ENCODE measurements at places on chromosomes 1 and 21.

DNA sequence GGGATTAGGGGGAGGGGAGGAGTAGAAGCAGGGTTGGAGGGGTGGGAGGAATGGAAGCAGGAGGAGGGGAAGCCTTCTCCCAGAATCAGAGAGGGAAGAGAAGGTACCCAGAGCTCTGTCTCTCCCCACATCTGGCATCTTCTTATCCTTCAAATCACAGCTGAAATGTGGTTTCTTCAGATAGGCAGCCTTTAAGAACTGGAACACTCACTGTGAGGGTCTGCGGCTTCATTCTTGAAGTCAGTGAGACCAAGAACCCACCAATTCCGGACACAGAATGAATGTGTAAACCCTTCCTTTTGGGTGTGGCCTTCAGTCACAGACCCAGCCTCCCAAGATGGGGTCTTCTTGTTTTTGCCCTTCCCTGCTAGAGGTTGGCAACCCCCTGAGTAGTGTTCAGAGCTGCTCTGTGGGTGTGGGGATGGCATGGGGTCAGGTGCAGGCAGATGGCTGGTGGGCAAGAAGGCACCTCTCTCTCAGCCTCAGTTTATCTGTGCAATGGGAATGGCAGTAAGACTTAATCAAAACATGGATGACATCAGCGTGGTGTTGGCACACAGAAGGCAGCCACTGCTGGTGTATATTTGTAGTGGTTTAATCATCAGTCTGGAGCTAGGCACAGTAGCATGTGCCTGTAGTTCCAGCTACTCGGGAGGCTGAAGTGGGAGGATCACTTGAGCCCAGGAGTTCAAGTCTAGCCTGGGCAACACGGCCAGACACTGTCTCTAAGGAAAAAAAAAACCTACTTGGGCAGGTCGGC is 7.2 kb downstream of the FAAH start:
- no peak for DNase-seq

GRCh38 chr1:22878626-22879025 is 94.0 kb downstream of the LACTBL1 start:
- no peak for DNase-seq

DNA sequence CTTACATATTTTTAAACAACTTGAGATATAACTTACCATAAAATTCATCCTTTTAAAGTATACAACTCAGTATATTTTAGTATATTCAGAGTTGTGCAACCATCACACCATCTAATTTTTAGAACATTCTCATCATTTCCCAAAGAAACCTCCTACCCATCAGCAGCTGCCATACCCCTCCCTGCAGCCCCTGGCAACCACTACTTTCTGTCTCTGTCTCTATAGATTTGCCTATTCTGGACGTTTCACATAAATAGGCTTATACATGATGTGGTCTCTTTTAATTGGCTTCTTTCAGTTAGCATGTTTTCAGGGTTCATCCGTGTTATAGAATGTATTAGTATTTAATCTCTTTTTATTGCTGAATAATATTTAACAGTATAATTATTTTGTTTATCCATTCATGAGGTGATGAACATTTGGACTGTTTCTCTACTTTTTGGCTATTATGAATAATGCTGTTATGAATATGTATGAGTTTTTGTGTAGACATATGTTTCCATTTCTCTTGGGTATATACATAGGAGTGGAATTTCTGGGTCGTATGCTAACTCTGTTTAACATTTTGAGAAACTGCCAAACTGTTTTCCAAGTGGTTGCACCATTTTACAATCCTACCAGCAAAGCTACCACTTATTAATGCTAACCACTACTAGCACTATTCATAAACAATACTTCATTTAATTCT is 29.5 kb downstream of the WDR26 start:
- DNase-seq = no peak

GRCh38 chr1:89697383-89697782 is 64.5 kb downstream of the LRRC8C start:
- DNase-seq = no peak

DNA sequence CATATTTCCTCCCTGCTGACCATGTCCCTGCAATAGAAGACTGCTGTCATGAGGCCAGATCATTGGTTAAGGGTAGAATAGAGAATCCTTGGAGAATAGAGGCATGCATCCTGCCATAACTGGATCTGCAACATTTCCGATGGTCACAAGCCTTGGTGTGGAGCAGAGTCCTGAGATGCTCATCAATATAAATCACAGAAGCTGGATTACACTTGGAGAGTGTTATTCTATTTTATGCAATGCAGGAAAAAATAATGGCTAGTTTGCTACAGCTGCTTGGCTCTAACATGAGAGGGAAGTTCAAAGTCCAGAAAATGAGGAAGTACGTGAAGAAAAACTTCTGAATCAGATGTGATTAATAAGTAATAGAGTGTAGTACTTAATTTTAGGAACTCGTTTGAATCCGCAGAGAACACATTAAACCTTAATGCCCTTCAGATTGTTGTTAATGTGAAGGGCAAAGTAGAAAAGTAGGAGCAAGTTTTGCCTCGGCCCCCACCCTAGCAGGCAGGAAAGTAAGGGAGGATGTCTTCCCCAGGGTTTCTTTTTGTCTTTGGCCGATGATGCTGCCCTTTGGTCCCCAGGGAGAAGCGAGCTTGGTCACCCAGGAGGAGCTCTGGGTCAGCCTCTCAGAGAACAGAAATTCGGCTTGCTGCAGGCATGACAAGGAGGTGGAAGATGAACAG is 59.5 kb downstream of the KCNK1 start:
- no peak for DNase-seq

DNA sequence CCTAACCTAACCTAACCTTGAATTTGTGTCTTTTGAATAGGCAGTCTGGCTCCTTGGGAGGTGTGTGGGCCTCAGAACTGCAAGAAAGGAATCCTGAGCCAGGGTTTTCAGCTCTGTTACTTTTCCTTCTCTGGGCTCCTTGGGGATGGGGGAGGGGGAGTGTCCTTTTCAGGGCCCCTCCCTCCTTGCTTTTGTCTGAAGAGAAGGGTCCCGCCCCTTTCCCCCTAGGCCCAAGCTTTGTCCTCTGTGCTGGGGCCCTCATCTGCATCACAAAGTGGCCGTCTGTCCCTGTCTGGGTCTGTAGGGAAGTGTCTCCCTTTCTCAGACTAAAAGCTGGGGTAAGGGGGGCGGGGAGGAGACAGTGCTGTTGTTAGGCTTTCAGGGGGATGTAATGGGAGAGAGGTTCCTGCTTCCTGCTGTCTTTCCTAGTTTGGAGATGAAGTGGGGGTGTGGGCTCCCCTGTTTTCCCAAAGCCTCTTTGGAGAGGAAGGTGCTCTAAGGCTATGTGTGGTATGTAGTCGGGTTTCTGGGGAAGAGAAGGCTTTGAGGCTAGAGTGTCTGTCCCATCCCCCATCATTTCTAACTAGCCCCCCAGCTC is 3.1 kb downstream of the AGO1 start:
- DNase-seq = peak; percentile 16

DNA sequence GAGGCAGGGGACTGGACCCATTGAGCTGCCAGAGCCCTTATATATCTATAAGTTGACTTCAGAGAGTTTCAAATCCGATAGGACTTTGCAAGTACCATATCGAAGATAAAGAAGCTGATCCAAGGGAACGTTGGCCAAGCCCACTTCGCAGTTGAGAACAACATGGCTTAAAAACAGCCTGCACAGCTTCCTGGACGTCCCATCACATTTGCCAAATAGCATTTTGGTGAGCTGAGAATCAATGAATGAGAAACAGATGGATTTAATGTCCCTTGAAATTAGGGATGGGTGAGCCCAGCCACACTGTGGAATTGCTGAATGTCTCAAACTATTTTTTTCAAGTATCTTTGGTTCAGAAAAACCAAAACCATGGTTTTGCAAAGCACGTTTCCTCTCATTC is 64.8 kb downstream of the KCNJ15 start:
- no peak for DNase-seq

Measured in DMS153 (cell line).